Right lobe of liver (tissue), 6 donors: ENCODE measurements at places on chromosomes 5 and 9. TPM values are rescaled to one million over a fixed set of nuclear protein-coding genes. Genes with fewer than 3 reads are reported as not detected.

GRCh38 chr9:96874947-96875460, 20.7 kb upstream of the ZNF782 start:
- DNase-seq: no peak

DNA sequence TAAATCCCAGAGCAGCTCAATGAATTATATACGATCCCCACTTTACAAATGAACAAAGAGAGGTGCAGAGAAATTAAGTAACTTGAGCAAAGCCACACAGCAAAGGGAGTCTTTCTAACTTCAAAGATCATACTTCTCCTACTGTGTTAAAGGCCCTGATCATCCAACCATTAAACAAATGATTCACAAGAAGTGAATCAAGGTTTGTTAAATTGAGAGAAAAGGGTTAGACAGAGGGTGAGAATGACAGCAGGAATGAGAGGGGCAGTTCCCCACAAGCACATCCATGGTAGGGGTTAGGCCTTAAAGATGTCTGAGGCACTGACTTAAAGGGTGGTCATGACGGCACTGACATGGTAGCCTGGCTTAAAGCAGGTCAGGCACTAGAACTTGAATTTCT, 10.7 kb downstream of the IDNK start:
- DNase-seq: no peak

- DNase-seq: no peak
Measured at GRCh38 chr5:117077142-117077541, 502.5 kb upstream of the SEMA6A start.

DNA sequence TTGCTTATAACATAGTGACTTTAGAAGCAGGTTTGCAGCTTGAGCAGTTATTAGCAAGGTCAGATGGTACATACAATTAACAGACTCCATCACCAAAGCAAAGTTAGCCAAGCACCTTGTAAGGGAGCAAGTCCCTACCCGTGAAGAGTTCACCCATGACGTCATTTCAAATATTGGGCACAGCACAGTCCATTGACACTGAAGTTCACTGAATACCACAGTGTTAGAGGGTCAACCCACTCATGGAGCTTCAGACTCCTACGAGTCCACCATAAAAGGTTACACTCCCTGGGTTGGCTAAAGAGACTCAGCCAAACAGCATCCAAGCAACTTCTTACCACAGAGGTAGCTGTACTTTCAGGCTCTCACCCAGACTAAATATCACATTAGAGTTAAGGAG, 77.5 kb downstream of the GALNT10 start:
- DNase-seq: no peak

DNA sequence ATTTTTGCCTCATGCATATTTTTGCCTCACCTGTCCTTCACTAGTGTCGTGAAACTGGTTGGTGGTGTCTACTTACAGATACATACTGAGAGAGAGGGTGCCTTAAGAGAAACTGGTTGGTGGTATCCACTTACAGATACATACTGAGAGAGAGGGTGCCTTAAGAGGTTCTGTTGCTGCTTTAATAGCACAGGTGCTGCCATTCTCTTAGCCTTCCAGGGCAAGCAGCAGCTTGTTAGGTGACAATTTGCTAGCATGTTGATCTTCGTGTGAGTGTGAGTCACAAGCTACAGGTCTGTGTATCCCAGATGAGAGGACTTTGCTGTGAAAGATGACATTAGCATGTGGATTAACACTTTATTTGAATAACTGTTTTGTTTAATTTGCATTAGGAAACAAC, 1.4 kb downstream of the PTTG1 start:
- no peak for DNase-seq

DNA sequence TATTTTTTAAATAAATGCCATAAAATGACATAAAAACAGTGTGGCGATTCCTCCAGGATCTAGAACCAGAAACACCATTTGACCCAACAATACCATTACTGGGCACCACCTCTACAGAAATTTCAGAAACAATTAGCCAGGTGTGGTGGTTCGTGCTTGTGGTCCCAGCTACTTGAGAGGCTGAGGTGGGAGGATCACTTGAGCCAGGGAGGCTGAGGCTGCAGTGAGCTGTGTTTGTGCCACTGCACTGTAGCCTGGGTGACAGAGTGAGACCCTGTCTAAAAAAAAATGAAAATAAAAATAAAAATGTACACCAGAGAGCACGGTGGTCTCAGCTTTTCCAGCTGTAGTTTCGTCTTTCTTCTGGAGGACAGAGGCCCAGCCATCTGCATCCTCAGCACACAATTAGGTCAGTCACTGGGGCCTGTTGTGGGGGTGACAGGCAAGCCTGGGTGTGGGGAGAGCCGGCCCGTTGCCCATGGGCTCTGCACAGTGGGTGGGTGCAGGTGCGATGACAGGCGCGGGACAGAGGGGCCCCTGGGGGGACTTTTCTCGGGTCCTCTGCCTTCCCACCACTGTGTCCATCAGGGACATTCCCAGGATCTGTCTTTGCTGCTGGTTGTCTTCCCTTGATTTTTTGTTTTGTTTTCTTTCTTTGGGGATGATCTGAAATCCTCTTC, 9.8 kb downstream of the COL5A1 start:
- DNase-seq: peak; percentile 10

DNA sequence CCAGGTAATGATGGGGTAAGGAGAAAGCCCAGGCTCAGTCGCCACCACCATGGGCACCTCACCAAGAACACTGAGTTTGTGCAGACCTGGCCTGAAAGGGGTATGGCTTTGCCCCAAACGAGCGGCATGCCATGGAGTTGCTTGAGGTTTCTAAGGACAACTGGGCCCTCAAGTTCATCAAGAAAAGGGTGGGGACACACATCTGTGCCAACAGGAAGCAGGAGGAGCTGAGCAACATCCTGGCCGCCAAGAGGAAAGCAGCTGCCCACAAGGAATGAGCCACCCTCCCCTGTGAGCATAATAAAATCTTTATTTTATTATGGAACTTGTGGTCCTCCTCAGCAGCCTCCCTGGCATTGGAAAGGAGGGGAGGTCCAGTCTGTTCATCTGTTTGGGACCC, 23.8 kb downstream of the CD14 start:
- DNase-seq: no peak

DNA sequence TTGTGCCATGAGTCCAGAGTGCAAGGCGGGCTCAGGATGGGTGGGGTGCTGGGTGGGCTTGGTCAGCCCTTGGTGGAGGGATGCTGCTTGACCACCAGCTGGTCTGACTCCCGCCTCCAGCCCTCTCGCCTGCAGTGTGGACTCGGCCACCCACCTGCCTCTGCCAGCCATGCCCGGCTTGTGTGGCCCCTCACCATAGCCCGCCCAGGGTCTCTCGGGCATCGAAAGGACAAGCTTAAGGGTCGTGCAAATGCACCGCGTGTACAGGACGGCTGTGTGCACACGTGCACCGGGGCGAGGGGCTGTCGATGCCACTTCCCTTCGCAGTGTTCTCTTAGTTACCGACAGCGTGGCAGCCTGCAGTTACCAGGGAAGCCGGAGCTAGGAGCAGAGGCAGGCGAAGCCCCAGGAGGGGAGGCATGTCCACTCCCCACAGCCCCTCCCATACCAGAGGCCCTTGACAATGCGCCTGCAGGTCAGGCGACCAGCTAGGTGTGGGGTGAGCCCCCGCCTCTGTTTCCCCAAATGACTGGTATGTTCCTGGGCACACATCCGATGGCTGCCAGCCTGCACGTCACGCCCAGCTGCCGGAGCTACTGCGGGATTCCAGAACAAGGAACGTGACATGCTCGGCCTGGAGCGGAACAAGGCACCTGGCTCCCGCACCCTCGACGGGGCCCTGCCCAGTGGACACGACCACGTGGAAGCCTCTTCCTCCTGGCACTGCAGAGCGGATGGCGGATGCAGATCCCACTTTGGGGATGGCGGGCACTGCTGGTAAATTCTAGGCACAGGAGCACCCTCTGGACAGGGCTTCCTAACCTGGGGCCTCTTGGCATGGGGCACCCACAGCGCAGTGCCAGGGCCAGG, 7.8 kb downstream of the LCN9 start:
- peak; percentile 38 for DNase-seq

- no peak for DNase-seq
Measured at GRCh38 chr5:160970605-160971191, 118.7 kb upstream of the ATP10B start.

- DNase-seq: peak; percentile 95
Measured at GRCh38 chr9:112348257-112349007, 15.0 kb upstream of the PTBP3 start.

- DNase-seq: no peak
Measured at GRCh38 chr5:160434022-160434531, 12.4 kb downstream of the PTTG1 start.

The CNTLN gene
- 9.4 TPM for total RNA-seq

The HTR4 gene
- 0.23 TPM for total RNA-seq

The SOX30 gene
- not detected for total RNA-seq

The FGF1 gene
- total RNA-seq: not detected
